ENCODE measurements at places on chromosomes 1 and 21. TPM values are rescaled to one million over a fixed set of nuclear protein-coding genes. Genes with fewer than 3 reads are reported as not detected.

The S100B gene
- not detected for polyA plus RNA-seq

The FAM72D gene
- polyA plus RNA-seq: 18.4 TPM

The HMGCS2 gene
- polyA plus RNA-seq: not detected

The PRR9 gene
- polyA plus RNA-seq: not detected

The ATAD3B gene
- polyA plus RNA-seq: 33.7 TPM

The PIK3CD gene
- polyA plus RNA-seq: 37.5 TPM

The CLEC20A gene
- not detected for polyA plus RNA-seq

The FGR gene
- polyA plus RNA-seq: 60.1 TPM

The TFAP2E gene
- polyA plus RNA-seq: 1.0 TPM

The GBP4 gene
- polyA plus RNA-seq: 3.0 TPM

The LCE1A gene
- not detected for polyA plus RNA-seq

The PCNX2 gene
- 5.1 TPM for polyA plus RNA-seq

The MFSD2A gene
- polyA plus RNA-seq: 14.8 TPM

All from GM12878 (cell line).